Glomerular endothelial cell (primary cell): ENCODE measurements at places on chromosomes 6 and 20.

DNA sequence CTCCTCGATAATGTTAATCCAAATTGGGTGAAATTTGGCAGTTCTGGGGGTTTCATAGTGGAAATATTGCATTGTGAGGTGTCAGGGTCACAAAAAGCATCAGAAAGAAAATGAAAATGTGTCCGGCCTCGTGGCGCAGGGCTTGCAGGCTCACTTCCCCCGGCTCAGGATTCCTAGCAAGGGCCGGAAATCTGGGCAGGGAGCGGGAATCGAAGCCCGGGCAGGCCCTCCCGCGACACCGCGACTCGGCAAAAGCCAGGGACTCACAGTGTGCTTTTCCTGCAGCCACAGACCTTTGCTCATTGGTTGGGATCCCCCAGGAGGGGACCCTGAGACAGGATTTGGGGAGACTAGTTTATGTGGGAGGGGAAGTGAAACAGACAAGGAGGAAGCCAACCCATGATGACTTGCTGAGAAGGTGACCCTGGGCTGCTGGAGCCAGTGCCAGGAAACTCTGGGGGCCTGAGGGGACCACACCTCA is 847 bp upstream of the CD93 start:
- DNase-seq: no peak

DNA sequence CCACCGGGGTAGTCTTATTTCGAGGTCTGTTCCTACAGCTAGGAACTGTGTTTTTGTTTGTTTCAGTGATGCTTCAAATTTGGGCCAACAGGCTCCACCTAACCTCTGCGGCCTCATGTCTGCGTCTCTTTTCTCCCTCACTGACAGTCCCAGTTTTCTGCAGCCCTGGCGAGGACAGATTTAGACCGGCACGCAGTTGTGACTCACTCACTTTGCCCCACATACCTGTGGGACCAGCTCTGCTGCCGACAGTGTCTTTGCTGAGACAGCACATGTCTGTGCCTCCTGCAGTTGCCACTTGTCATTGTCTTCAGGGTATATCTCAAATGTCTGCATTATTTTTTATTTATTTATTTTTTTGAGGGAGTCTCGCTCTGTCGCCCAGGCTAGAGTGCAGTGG is 29.2 kb downstream of the OSBPL2 start:
- DNase-seq: no peak

GRCh38 chr20:61285152-61285645 is 33.1 kb downstream of the CDH4 start:
- no peak for DNase-seq

DNA sequence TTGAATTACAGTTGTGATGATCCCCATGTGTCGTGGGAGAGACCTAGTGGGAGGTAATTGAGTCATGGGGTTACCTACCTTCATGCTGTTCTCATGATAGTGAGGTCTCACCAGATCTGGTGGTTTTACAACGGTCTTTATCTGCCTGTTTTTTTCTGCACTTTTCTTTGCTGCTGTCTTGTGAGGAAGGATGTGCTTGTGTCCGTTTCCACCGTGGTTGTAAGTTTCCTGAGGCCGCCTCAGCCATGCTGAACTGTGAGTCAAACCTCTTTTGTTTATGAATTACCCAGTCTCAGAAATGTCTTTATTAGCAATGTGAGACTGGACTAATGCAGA is 6.5 kb upstream of the RANBP9 start:
- DNase-seq: no peak

DNA sequence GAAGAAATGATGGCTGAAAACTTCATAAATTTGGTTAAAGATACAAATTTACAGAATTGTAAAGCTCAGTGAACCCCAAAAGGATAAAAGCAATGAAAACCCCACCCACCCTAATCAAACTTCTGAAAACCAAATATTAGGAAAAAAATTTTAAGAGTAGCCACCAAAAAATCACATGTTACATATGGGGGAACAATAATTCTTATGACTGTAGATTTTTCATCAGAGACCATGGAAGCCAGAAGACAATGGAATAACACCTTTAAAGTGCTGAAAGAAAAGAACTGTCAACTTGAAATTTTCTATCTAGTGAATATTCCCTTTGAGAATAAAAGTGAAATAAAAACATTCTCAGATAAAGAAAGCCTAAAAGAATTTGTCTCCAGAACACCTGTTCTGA is 24.4 kb downstream of the PROCR start:
- DNase-seq: no peak

GRCh38 chr6:161788531-161788930 is 514.7 kb upstream of the AGPAT4 start:
- DNase-seq: no peak

DNA sequence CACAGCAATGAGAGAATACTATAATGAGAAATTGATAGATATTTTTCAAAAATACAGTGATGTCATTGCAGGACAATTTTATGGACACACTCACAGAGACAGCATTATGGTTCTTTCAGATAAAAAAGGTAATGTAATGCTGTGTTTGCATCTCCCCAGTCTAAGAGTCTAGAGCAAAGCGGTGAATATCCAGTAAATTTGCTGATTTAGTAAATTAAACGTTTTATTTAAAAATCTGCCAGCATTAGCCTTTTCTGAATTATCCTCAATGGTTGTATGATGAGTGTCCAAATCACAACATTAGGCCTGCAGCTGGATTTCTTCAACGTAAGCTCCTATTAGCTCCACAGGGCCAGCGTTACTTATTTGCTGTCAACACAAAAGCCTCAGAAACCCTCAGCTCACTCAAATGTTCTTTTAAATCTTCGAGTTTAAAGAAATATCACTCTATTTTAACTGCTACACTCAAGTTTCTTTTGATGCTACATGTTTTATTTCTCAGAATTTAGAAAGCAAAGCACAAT is 16.0 kb downstream of the SMPDL3A start:
- DNase-seq: no peak

DNA sequence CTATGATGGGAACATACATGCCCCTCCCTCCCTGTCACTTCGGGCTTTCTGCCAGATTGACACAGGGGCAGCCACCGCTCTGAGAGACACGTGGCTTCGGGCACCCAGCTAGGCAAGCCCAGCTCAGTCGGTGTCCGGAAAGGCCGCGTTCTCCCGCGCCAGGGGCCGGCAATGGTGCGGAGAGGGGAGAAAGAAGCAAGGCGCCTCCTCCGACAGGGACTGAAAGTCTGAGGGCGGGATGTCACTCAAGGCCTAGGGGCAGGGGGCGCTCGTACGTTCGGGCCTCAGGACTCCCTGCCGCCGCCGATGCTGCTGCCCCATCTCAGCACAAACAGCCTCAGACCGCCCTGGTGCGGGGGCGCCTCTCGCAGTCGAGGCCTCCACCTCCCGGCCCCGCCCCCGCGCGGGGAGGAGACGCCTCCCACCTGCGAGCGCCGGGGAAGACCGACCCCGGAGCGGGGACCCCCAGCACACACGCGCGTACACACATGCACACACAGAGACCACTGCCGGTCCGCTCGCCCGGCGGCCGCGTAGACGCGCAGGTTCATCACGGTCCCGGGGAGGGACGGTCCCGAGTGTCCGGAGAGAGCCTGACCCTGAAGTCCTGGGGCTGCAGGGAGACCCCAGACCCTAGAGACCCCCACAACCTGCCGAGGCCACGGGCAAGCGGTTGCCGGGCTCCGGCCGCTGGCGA is 1.9 kb downstream of the GRM4 start:
- no peak for DNase-seq

DNA sequence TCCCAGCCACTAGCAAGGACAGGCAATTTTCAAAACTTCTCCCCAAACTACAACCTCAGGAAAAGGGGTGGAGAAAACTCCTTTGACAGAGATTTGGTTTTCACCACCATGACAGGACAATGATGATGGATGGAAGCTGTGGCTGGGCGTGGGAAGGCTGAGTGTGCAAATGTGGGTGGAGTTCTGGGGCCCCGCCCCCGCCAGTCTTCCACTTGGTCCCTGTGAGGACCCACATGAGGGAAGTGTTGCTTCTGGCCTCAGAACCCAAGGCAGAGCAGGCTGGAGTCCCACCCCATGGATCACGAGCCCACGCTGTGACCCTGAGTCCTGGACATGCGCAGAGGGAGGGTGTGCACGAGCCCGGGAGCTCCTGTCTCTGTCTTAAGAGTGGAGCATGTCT is 21.5 kb upstream of the MRGBP start:
- no peak for DNase-seq

- no peak for DNase-seq
Observed at GRCh38 chr6:57221191-57221935, 744 bp downstream of the RAB23 start.

- no peak for DNase-seq
Observed at GRCh38 chr6:50096296-50096695, 46.6 kb upstream of the DEFB112 start.

- DNase-seq: no peak
Observed at GRCh38 chr6:49923826-49924225, 40.1 kb downstream of the DEFB114 start.

GRCh38 chr6:101741474-101742171 is 348.1 kb downstream of the GRIK2 start:
- DNase-seq: peak; percentile 55

GRCh38 chr20:20010639-20011500 is 6.3 kb upstream of the NAA20 start:
- DNase-seq: no peak

DNA sequence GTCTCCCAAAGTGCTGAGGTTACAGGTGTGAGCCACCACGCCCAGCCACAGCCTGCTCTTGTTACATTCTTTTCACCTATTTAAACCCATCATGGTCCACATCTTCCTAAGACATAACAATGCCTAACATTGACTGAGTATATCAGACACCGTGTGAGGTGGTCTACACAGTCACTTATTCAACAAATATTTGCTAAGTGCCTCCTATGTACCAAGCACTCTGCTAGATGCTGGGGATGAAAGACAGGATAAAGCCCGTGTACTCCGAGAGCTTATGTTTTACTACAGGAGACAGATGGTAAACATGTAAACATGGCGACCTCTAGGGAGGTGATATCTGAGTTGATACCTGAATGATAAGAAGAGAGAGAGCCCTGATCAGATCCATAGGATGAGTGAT is 12.7 kb downstream of the BCL2L1 start:
- DNase-seq: no peak

DNA sequence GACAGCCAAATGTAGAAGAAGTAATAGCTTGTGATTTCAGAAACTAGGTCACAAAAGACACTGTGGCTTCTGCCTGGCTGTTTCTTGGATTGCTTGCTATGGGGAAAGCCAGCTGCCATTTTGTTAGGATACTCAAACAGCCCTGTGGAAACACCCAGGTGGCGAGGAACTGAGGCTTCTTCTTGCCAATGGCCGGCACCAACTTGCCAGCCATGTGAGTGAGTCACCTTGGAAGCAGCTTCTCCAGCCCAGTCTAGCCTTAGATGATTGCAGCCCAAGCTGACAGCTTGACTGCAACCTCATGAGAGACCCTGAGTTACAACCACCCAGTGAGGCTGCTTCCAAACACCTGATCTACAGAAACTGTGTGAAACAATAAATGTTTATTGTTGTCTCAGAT is 11.9 kb upstream of the KIAA1755 start:
- DNase-seq: no peak
